ENCODE measurements at places on chromosomes 4 and X.
A peak's percentile ranks its signal among the peaks of the same experiment; 100 is the strongest.

- DNase-seq, result no peak
Measured at GRCh38 chr4:67566335-67566734, 7.8 kb downstream of the STAP1 start.

DNA sequence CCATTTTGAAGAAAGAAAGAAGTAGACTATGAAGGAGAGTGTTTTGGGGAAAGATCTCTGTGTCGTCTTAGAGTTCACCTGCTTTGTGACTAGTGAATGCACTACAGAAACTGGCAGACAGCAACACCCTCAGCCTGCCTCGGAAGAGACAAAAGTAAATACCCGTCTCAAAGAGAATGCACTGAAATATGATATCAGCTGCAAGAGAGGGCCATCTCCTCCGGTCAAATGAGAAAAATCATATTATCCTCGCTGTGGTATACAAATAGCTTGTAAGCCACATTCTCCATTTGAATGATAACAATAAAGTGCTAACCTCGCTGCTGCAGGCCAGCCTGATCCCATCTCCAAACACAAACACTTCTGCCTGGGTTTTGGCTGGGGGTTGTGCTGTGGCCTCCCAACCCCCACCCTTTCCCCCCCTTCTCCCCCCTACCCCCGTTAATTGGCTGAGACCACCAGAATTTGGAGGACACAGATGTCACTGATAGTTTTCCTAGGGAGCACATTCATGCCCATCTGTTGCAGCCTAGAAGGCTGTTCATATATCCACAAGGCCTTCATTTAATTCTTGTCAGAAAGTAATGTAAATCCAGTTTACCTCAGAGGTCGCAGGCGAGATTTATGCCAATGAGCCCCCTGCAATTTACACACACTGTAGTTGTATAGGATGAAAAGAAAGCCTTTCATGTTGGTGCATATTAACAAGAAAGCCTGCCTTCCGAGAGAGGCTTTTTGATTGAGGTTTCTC is 46.3 kb downstream of the ALPK1 start:
- no peak for DNase-seq

DNA sequence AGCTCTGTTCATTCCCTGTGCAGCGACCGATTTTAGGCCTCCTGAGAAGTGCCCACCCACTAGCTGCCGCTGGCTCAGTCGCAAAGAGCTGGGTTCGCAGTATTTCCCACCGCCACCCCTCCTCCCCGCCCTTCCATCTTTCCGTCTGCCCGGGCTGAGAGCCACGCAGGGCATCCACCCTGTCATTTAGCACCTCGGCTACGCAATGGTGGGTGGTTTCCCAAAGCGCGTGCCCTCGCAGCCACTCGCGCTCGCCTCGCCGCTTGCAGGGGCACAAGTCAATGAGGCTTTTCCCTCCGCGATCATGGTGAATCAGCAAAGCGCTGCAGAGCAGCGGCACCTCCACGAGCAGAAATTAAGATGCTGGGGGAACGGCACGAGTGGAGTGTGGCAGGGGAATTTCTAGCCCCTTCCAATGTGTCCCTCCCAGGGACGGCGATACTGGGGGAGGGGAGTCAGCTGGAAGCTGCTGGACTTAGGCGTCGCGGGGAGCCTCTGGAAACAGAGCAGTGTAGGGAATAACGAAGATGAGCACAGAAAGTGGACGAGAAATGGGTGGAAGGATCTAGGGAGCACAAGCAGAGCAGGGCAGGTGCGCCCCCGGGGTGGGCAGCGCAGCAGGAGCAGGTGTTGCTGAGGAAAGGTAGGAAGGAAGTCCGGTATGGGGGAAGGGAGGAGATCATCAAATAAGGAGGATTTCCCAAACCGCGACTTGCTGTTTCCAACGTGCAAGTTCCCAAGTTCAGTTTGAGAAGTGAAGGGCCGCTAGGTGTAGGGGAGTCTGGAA is 2.4 kb upstream of the PTCHD1 start:
- no peak for DNase-seq

DNA sequence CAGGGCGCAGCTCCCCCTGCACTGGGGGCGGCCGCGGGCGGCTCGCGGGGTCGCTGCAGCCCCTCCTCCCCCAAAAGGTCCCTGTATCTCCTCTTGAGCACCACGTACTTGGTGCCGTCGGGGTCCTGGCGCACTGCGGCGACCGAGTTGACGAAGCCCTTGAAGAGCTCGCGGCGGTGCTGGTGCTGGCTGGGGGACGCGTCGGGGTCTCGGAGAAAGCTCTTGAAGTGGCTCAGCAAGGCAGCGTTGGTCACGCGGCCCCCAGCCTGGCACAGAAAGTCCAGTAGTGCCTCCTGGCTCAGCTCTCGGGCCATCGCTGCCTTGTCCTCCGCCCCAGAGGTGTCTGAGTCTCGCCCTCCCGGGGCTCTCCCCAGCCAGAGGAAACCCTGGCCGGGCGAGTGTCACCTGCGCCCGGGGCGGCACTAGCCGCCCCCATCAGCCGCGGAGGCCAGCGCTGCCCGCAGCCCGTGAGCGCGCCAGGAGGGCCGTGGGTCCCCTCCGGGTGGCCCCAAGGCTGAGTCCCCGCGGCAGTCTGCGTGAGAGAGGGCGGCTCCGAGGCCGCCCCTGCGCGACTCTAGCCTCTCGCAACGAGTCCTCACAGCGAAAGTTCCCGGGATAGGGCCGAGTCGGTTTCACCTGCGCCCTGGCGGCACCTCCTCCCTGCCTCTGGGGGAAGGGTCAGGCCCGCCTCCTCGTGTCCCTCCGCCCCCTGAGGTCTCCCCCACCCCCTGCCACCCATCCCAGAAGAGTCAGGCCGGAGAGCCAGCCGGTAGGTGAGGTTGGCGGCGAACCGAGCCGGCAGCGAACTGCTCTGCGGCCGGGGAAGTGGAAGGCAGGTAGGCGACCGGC is at the start of gene SOWAHB:
TSS of gene SOWAHB (minus strand) at position 609 of the 849 bp plus-strand sequence. CDS start at position 314, 295 bp downstream.
- DNase-seq, result peak; percentile 44

DNA sequence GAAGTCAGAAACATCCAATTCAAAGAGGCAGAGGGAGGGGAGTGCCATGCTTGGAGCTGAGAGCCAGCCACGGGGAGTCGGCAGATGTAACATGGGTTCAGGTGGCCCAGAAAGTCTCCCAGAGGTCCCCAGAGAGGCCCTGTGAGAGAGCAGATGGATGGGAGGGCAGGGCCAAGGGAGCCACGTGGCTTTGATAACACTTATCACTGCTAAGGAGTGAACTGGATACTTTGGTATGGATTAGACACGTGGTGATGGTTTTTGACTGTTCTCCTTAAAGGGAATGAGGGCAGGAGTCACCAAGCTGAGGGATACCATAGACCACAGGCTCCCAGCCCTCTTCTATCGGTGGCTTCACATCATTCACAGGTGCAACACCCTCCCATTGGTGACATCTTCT is 13.7 kb downstream of the CCKAR start:
- DNase-seq, result no peak

GRCh38 chr4:38989487-38989886 is 42.7 kb downstream of the TMEM156 start:
- no peak for DNase-seq

GRCh38 chr4:106615961-106616360 is 247.4 kb upstream of the GIMD1 start:
- peak; percentile 7 for DNase-seq

GRCh38 chrX:55867708-55868107 is 150.2 kb downstream of the RRAGB start:
- DNase-seq, result no peak

DNA sequence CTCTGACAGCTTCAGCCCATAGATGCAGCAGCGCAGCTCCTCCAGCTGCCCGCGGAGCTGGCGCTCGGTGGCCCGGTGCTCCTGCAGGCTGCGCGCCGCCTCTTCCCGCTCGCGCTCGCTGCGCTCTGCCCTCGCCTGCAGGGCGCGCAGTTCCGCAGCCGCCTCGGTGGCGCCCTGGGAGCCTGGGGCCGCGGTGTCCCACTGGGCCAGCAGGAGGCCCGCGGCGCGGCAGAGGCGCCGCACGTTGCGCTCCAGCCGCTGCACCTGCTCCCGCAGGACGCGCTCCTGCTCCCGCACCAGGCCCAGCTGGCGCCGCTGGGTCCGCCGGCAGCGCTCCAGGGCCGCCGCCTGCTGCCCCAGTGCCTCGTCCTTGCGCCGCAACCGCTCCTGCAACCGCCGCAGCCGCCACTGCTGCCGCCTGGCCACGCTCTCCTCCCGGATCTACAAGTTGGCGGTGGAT is 10.1 kb downstream of the C4orf50 start:
- no peak for DNase-seq

DNA sequence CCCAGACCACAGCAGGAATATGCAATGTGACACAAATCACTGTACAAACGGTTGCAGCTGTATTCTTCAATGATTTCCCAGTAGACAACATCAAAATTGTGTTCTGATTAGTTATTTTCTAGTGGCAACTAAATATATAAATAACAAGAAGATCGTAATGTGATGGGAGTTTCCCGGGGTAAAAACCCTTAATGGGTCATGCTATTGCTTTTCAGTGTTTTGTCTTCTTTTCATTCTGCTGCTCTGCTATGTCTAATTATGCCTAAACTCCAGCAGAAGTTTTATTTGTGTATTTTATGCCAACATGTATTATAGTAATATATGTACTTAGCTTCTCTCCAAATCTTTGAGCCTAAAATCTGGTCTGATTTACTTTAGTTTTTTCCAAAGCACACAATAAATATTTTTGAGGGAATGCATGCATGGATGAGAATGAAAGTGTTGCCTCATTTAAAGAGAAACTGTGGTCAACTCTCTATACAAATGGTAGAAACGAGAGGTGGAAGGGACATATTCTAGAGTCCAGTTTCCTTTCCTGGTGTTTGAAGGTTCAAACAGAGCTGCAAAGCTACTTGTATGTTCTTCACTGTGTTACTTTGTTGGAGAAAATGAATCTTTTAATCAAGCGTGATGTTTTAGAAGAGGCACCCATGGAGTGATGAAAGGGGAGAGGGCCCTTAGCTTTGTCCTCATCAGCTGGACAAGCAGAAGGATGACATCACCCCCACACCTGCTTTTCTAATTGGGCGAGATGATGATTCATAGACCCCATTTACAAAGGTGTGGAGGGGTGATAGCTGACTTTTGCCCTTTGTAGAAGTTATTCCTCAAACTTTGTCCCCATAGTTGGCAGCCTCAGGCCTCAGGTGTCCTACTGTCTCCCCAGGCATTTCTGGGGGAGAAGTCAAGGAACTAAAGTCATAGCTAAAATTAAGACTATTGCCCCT is 129.7 kb downstream of the FRAS1 start:
- no peak for DNase-seq

DNA sequence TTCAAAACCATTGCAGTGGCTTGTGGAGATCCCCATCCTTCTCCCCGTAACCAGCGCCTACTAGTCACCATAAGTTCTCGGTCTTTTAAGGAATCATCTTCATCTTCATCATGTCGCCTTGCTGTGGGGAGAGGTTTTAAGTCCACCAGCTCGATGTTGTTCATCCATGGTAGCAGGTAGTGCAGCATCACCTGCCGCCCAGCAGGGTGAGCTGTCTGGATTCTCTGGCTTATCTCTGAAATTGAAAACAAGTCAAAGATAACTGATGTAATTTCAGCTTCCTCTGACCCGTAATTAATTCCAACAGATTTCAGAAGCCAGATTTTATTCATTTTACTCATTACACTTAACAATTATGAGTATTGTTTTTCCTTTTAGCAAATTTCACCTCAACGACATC is 67.4 kb downstream of the ZAR1 start:
- DNase-seq, result no peak

- no peak for DNase-seq
Measured at GRCh38 chr4:181478656-181479055, 764.5 kb upstream of the TENM3 start.

DNA sequence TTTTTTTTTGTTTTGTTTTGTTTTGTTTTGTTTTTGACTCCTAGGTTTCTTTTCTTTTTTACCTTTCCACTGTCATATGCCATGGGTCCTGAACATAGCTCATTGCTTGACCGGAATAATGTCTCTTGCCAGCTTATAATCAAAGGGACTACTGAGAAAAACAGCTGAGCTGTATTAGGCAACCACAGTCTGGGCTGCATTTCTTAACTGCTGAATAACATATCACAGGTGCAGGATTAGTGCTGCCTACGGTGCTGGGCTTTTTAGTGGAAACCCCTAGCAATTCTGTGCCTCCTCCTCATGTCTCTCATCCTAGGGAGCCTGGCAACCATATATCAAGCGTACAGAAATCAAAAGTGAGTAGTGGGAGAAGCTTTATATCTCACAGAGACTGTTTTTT is 333.5 kb downstream of the BMPR1B start:
- DNase-seq, result no peak

GRCh38 chr4:79865201-79865597 is 207.8 kb downstream of the ANTXR2 start:
- peak; percentile 31 for DNase-seq

- DNase-seq, result no peak
Measured at GRCh38 chr4:85595796-85596559, 121.0 kb downstream of the ARHGAP24 start.

- no peak for DNase-seq
Measured at GRCh38 chr4:7186031-7186430, 6.3 kb upstream of the SORCS2 start.

- DNase-seq, result no peak
Measured at GRCh38 chr4:159343116-159343515, 240.2 kb downstream of the RAPGEF2 start.

DNA sequence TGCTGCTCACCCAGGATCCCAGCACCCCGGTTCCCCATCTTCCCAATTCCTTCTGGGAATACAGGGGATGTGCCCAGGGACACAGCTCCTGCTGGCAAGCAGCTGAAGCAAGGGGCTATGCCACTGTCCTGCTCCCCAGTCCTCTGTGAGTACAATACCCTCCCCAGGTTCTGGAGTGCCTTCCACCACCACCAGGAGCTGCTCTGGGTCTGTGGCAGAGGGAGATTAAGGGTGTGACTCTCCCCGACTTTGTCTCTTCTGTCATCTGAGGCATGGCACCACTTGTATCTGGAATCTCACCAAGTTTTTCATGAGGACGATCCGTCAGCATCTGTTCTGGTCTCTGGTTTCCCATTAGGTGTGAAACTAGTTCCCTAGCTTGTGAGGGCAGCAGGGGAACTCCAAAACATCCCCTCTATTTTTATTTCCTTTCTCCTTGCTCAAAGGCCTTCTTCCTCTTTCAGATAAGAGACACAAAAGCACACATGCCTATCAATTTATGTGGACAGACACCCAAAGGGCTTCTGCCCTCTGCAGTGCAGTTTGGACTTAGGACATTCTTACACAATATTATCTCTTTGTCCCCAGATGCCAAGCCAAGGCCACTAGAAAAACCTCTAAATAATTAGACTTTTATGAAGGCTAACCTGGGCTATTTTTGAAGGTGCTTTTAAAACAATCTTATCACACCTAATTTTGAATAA is 26.8 kb downstream of the MGST2 start:
- no peak for DNase-seq

DNA sequence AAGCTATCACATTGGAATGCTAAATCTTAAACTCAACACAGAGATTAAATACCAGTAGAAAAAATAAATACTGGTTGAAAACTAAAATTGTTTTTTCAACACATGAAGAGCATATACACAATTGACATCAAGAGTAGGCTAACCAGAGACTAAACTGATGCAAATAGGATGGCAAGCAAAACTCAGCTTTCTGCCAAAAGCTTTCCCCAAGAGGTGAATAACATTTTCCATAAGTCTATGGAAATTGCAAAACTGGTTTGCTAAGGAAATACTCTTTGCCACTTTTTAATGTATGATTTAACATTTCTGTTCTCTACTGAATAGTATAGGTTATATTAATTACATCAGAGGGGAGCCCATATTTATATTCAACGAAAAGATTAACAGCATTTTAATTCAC is 23.8 kb downstream of the IQCM start:
- DNase-seq, result no peak

- no peak for DNase-seq
Measured at GRCh38 chrX:13622401-13622964, 30.5 kb upstream of the TCEANC start.
